ENCODE measurements at places on chromosomes 7 and 10.

GRCh38 chr7:13107291-13107690 is 419.9 kb downstream of the ARL4A start:
- DNase-seq, result no peak

- no peak for DNase-seq
These were observed 64.6 kb downstream of the COA1 start for GRCh38 chr7:43664681-43665080.

GRCh38 chr10:103917302-103918052 is 507 bp downstream of the STN1 start:
- no peak for DNase-seq

GRCh38 chr10:30390207-30390606 is 41.1 kb upstream of the MTPAP start:
- no peak for DNase-seq

DNA sequence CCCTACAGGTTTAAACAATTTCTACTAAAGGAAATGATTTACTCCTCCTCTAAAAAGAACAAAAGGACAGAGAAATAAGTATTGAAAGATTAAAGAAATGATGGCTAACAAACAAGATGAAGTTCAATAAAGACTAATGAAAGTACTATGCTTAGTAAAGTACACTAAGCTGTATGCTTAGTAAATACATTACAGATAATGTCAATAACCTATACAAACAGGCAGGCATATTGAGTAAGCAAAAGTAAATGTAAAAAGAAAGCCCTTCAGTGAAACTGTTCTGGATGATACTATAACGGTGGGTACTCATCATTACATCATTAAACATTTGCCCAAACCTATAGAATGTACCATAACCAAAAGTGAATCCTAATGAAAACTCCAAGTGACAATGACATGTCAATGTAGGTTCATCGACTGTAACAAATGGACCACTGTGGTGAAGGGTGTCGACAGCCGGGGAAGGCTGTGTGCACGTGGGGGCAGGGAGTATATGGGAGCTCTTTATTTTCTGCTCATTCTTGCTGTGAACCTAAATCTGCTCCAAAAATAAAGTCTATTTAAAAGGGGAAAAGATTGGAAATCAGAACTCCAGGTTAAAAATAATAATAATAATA is 34.0 kb downstream of the CYTH3 start:
- DNase-seq, result no peak

GRCh38 chr7:158371856-158372255 is 215.8 kb downstream of the PTPRN2 start:
- no peak for DNase-seq

GRCh38 chr10:58608826-58609531 is 96.3 kb downstream of the BICC1 start:
- DNase-seq, result no peak
